ENCODE measurements at places on chromosomes 11 and 22.

GRCh38 chr11:47987310-47987709 is 7.0 kb downstream of the PTPRJ start:
- DNase-seq: no peak

GRCh38 chr11:76327756-76328388 is 53.1 kb downstream of the THAP12 start:
- DNase-seq: no peak

- no peak for DNase-seq
These were observed 43.0 kb upstream of the TOP3B start for GRCh38 chr22:22025320-22026156.

- DNase-seq: no peak
These were observed 9.8 kb downstream of the IL17REL start for GRCh38 chr22:50002791-50003190.

DNA sequence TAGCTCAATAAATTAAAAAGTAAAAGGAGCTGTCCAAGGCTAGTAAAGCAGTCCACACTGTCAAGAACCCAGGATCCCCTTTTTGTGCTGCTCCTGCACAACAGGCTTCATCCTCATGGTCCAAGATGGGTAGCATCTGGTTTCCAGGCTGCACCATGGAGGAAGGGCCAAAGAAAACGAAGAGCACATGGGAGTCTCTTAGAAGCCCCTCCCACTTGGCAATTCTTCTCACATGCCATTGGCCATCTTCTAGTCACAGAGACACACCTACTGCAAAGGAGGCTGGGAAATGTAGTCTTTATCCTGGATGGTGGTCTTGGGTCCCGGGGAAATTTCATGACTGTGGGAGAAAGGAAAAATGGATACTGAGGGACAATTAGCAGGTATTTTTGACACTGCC is 37.8 kb downstream of the PRR5L start:
- no peak for DNase-seq

- DNase-seq: no peak
These were observed 4.7 kb downstream of the SCYL1 start for GRCh38 chr11:65529475-65530156.

DNA sequence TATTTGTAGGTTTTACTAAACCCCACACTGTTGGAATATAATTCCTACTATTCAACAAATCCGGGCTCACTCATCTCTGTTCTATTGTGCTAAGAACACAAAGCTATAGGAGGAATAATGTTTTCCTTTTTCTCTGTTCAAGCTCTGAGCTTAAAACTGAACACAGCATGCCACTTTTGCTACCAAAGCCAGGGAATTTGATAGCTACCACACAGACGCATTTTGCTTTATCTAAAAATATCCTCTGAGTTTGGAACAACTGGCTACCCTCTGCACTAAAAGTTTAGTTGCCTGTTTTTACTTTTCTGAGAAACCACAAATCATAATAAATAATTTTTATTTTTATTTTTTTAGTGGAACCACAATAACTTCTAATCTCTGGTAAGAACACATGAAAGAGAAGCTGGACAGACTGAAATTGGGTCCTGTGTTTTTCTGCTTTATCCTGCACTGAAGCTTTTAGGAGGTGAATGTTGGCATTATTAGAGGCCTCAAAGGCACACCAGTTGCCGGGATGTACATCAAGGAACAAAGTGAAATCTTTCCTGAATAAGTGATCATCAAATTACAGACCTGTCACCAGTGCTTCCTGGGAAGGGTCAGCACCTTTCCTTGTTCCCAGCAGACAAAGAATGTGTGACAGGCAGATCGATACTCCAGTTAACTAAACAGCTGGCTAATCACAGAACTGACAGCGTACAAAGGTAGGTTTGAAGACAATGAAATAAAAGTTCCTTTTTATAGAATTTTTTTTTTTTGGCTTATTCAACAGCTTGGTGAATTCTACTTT is 523.2 kb upstream of the TENM4 start:
- no peak for DNase-seq
